ENCODE measurements at places on chromosomes 12 and 14. TPM values are rescaled to one million over a fixed set of nuclear protein-coding genes. Genes with fewer than 3 reads are reported as not detected.
A peak's percentile ranks its signal among the peaks of the same experiment; 100 is the strongest.

- DNase-seq = no peak
These were observed 68.3 kb downstream of the ZC3H14 start for GRCh38 chr14:88631091-88631490.

Gene CATSPERB
- 0.99 TPM for total RNA-seq

DNA sequence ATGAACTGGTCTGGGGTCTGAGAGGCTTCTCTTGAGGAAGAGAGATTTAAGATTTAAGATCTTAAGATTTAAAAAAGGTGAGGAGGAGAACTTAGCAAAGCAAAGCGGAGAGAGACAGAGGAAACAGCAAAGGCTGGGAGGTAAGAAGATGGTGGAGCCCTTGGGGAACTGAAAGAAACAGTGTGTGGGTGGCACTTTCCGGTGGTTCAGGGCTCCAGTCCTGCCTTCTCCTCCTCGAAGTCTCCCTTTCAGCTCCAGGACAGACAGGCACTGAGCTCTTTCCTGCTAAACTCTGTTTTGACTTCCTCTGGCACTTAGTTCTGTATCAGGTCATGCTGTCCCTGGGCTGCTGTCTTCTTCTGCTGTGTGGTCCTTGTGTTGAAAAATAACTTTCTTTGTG is 298.7 kb upstream of the SRRM4 start:
- DNase-seq = no peak

- peak; percentile 27 for DNase-seq
These were observed 947 bp downstream of the GAS2L3 start for GRCh38 chr12:100574187-100575074.
